ENCODE measurements at places on chromosomes 6 and 20. TPM values are rescaled to one million over a fixed set of nuclear protein-coding genes. Genes with fewer than 3 reads are reported as not detected.

IRF4 gene
- total RNA-seq, result 0.45 TPM

KCNG1 gene
- total RNA-seq, result 18.0 TPM

SCAF8 gene
- 16.2 TPM for total RNA-seq

SIRPD gene
- total RNA-seq, result not detected

SIGLEC1 gene
- total RNA-seq, result 0.02 TPM

WFDC5 gene
- total RNA-seq, result not detected

TMC2 gene
- not detected for total RNA-seq
